ENCODE measurements at places on chromosomes 7 and 10.
A peak's percentile ranks its signal among the peaks of the same experiment; 100 is the strongest.

GRCh38 chr7:24827589-24827988, 70.3 kb upstream of the GSDME start:
- DNase-seq, result no peak

DNA sequence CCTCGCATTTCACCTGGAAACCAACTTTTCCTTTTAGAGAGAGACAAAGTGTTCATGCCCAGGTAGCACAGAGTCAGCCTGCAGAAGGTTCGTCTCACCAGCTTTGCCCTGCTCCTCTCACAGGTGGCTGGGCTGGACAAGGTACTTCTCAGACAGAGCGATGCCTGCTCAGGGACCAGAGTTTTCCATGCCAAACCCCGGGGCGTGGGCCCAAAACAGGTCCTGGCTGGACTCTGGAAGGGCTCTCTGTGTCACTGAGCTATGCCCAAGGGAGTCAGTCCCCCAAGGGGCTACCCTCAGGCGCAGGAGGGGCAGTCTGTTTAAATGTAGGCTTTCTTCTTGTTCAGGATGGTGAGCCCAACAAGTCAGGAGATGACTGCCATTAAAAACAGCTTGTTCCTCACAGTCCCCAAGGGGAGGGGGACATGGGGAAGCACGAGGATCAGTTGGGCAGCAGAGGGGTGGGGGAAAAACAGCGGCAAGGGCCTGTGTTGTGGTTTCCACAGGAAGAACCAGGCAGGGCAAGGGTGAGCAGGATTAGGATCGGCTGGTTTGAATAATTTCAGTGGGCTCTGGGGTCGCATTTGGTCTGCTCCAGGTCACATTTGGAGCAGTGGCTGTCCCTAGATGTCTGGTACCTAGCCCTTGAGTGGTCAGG, 55.5 kb upstream of the FIGNL1 start:
- no peak for DNase-seq

- DNase-seq, result no peak
These were observed 103.7 kb downstream of the RBM20 start for GRCh38 chr10:110747609-110748464.

DNA sequence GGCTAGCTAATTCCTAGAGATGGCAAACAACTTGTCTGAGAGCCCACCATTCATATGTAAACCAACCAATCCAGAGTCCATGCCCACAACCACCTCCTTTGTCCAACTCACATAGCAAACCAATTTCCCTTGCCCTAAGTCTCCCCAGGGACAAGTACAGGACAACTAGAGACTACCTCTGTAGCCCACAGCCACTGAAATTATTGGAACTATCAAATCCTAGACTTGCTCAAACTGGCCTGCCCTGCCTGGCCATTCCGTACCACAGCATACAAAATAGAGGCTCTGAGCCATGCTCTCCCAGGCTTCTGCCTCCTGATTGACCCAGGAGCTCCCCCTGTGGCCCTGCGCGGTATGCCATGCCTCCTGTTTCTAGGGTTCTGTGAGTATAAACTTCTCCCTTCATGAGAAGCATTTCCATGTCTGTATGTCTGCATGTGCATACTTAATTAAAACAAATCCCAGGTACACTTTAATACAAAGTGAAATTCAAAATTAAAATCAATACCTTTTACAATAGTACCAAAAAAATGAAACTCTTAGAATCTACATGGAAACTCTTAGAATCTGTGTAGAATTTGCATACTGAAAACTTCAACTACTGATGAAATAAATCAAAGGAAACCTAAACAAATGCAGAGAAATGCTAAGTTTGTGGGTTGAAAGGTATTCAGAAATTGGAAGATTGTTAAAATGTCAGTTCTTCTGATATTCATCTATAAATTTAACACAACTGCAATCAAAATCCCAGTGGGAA, 4.0 kb upstream of the HECW1 start:
- DNase-seq, result peak; percentile 59

DNA sequence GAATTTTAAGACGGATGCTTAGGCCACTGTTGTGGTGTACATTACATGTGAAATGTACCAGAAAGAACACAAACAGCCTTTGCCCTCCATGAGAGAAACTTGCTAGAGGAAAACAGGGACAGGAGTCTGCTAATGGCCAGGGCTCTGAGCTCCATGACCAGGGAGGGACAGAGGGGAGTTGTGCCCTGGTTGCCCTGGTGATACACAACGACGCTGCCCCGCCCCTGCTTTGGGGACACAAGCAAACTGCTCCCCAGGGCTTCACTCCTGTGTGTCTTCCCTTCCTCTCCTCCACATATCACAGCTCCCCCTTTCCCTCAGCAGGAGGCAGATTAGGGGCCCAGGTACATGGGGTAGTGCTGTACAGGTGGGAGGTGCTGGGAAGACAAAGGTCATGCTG, 36.2 kb downstream of the AMPH start:
- no peak for DNase-seq

GRCh38 chr10:109348324-109348723, 575.0 kb downstream of the XPNPEP1 start:
- no peak for DNase-seq

DNA sequence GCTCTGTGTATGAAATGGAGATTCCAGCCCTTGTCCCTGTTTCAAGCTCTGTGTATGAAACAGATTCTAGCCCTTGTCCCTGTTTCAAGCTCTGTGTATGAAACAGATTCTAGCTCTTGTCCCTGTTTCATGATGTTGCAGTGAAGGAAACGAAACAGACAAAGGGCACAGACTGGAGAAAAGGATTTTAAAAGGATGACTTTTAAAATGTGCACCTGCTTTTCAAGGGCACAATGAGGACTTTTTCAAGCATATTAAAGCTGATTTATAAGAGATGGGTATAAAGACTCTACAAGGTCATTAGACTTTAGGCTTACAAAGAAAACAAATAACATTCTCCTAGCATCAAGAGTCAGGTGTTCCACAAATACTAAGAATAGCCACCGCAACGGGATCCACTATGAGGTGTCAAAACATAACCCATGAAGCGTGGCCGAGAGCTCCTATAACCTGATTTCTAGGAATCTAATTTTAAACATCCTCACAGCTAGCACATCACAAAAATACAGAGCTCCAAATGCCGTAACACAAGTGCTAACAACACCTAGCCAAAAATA, 29.0 kb downstream of the DIP2C start:
- no peak for DNase-seq

DNA sequence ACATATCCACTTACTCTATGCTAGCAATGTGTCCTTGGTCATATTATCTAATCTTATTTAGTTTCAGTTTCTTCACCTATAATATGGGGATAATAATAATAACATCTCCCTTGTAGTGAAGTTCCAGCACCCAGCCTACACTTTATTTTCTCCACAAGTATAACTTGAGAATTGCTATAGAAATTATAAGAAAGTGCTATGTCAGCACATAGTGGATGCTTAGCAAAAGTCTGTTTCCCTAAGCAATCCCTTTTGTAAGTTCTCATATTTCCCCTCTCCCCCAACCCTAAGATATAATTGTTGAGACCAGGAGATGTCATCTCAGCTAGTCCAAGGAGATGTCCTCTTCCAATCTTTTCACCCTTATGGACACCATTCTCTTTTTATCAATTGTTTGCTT, 5.8 kb upstream of the TRUB1 start:
- DNase-seq, result no peak

DNA sequence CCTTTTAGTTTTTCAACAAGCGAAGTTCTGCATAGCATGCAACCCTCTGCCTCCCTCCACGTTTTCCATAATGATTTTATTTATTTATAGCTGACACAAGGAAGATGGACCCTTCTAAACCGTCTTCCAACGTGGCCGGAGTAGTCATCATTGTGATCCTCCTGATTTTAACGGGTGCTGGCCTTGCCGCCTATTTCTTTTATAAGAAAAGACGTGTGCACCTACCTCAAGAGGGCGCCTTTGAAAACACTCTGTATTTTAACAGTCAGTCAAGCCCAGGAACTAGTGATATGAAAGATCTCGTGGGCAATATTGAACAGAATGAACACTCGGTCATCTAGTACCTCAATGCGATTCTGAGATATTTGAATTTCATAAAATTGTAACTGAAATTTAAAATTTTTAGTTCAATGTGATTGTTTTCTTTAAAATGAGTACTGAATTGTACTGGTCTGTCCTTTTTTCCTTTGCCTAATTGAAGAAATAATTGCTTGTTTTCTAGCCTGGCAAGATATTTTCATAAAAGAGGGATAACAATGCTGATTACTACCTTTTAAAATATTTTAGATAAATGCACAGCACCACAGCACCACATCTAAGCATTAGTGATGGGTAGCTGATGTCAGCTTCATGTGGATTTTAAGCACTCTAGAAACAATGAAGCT, 41.5 kb upstream of the SLC39A12 start:
- DNase-seq, result peak; percentile 64

DNA sequence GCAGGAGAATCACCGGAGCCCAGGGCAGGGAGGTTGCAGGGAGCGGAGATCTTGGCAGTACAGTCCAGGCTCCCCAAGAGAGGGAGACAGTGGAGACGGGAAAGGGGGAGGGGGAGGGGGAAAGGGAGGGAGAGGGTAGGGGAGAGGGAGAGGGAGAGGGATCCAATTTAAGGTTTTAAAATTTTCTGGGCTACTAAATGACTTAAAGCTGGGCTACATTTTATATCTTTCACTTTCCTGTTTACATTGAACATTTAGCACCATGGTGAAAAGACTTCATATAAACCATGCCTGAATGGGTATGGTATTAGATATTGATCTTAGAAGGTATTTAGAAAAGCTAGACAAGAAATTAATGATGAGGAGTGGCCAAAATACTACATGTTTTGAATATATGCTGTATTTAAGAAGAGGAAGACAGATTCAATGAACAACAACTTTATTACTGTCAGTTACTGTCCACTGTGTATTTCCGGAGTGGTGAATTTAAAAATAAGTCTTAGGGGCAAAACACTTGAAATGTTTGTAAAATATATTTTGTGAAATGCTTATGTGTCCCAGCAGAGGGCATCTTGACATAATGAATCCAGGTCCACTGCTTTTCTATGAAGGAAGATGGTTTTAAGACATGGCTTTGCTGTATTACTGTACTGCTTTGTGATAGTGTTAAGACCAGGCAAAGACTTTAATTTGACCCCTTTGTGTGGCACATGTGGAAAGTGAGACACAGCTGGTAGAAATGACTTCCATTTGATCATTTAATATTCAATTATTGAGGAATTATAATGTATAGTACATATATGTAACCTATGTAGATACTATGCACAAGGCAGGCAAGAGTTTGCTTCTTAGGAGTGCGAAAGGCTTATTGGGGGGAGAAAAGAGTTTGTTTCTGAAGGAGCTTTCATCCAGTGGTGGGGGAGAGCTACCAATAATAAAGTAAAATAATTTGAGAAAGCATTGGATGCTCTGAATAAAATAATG, 52.8 kb downstream of the NRF1 start:
- peak; percentile 75 for DNase-seq

- DNase-seq, result no peak
These were observed 55.0 kb downstream of the CDH23 start for GRCh38 chr10:71451754-71452153.

DNA sequence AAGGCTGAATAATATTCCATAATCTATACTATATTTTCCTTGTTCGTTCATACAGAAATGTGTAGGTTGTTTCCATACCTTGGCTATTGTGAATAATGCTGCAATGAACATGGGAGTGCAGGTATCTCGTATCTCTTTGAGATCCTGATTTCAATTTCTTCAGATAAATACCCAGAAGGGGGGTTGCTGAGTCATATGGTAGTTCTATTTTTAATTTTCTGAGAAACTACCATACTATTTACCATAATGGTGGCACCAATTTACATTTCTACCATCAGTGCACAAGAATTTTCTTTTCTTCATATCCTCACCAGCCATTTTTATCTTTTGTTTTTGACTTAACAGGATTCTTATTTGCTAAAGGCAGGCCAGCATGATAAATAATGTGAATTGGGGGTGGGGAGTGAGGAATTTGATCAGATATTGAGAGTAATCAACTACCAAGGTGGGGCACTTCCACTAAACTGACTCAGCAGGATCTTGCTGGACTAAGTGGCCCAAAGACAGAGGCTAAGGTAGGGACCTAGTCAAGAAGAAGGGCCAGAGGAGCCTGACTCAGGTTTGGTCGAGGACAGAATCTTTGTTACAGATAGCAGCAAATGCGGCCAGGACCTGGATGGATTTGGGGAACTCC, 21.5 kb upstream of the CCSER2 start:
- no peak for DNase-seq

DNA sequence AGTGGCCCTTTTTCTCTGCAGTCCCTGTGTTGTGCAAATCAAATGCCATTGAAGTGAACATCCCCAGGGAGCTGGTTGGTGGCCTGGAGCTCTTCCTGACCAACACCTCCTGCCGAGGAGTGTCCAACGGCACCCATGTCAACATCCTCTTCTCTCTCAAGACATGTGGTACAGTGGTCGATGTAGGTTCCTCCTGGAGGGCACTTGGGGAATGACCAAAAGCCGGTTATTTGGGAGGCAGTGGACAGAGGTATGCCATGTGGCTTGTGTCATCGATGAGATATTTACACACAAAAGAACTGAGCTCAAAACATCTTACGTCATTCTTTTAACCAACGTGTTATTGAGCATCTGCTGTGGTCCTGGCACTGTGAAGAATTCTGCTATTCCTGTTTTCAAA, 19.7 kb downstream of the OIT3 start:
- no peak for DNase-seq

DNA sequence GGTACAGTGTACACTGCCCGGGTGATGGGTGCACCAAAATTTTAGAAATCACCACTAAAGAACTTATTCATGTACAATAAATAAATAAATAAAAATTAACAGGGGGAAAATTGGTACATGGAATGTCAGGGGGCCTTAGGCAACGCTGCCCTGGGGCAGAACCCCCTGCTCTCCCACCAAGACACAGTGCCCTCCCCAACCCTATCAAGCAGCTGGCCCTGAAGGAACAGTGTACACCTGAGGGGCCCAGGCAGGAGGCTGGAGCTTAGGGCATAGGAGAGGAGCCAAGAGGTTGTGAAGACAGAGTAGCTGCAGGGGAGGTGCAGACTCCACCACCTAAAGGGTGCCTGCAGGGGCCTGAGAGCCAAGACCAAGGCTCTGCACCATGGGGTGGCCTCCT, 128.8 kb downstream of the BMS1 start:
- no peak for DNase-seq

- no peak for DNase-seq
These were observed 57.1 kb upstream of the ABLIM1 start for GRCh38 chr10:114715171-114715670.

DNA sequence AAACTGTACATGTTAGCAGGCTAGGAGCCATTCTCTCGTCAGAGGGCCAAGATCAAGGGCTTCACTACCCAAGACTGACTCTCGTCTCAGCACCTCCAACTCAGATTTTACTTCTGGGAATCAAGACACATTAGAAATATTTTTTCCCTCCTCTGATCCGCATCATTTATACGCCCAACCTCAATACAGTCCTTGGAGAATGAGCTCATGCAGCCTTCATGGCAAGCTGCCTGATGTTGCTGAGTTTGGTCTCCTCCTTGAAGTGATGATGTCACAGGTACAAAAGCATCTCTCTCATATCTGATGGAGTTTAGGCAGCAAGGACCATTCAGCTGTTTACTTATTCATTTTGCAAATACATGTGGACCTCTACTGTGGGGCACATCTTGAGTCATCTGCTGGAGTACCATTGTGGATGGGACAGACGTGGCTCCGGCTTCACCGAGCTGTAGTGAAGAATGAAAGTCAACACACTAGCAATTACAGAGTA, 114.0 kb downstream of the BMPER start:
- no peak for DNase-seq

GRCh38 chr10:24310104-24310503, 101.2 kb downstream of the KIAA1217 start:
- DNase-seq, result no peak
